ENCODE measurements at places on chromosomes 5 and 9.
A peak's percentile ranks its signal among the peaks of the same experiment; 100 is the strongest.

DNA sequence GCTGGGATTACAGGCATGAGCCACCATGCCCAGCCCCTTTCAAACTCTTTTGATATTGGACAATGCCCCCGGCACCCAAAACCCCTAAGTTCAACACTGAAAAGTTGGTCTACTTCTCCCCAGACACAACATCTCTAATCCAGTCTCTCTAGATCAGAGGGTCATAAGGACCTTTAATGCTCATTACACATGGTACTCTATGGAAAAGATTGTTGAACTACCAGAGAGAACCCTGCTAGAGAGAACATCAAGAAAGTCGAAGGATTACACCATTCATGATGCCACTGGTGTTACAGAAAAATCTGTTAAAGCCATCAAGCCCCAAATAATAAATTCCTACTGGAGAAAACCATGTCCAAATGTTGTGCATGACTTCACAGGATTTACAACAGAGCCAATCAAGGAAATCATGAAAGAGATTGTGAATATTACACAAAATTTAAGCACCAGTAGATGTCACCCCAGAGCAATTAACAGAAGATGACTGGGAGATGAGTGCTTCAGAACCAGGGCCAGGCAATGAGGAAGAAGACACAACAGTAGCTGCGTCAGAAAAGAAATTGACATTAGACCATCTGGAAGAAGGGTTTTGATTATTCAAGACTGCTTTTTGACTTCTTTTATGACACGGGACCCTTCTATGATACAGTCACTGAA is 28.3 kb upstream of the NIPAL4 start:
- DNase-seq = no peak

- DNase-seq = no peak
Measured at GRCh38 chr9:100669968-100670367, 92.1 kb downstream of the CAVIN4 start.

- DNase-seq = no peak
Measured at GRCh38 chr5:98975682-98976407, 47.0 kb upstream of the CHD1 start.

GRCh38 chr9:97459326-97459725 is 42.1 kb upstream of the TMOD1 start:
- no peak for DNase-seq

DNA sequence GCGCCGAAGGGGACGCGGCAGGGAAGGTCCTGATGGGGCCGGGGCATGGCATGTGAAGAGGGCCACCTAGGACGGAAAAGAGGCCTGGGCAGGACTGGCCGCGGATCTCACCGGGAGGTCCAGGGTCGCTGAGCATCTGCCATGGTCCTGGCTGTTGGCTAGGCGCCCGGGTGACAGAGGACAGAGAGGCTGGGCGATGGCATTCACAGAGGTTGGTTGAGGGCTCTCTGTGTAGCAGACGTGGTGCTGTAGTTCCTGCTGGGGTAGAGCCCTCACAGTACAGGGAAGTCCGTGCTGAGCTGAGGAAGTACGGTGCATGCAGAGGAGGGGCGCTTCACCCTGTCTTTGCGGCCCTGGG is 427 bp downstream of the PCYOX1L start:
- no peak for DNase-seq

DNA sequence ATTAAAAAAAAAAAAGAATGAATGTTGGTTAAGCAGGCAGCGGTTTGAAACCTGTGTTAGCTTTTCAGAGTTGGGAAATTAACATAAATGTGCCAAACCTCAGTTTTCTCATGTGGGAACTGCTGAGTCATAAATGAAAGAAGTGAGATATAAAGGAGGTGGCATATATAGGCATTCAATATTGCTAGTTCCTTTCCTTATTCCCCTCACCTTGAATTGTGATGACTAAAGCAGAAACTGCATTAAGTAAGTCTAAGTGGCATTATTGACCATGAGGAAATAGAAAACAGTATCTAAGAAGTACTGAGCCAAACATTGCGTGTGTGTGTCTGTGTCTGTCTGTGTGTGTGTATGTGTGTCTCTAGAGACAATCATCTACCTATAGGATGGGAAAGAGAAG is 691.2 kb downstream of the TLR4 start:
- DNase-seq = no peak

DNA sequence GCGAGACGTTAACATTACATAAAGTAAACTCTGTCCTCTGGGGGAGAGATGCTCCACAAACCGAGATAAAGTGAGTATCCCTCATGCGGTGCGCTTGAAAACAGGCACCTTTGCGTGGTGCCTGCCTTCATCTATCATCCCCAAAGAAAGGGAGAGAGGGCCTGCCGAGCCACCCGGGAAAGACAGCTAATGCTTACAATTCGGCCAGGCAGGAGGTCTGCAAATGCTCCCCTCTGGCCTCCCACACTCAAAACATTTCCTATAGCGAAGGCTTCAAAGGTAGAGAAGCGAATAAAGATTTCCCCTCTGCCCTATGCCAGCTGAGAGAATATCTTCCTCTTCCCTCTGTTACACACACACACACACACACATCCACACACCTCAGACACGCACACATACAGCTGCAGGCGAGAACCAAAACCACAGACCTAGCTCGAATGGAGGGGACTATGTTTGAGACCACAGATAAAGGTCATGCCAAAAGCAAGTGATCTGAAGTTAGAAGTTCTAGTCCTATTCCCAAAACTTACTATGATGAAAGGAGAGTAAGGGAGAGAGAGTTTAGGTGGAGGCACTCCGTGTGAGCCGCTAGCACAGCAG is 132.8 kb downstream of the CRB2 start:
- DNase-seq = no peak

DNA sequence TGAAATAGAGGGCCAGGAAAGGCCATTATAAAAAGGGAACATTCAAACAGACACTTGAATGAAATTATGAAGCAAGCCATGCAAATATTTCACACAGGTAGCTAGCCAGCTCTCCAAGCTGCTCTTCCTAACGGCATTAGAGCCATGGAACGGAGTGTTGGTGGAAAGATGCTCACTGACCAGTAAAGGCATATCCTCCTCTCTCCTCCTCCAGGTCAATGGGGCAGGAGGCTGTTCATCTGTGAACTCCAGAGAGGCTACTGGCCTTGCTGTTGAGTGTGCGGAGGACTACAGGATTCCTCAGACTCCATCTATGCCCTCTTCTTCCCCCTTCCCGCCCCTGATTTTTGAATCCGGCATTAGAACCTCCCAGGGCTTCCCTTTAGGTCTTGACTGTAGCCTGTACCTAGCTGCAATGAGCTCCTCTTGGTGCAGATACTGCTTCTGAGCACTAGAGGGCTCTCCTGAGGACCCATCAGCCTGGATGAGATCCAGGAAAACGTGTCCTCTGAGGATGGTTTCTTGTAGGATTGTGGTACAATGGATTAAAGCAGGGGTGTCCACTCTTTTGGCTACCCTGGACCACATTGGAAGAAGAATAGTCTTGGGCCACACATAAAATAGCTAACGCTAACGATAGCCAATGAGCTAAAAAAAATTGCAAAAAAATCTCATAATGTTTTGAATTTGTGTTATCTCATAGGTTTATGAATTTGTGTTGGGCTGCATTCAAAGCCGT is 162.2 kb downstream of the SREK1 start:
- DNase-seq = peak; percentile 16

DNA sequence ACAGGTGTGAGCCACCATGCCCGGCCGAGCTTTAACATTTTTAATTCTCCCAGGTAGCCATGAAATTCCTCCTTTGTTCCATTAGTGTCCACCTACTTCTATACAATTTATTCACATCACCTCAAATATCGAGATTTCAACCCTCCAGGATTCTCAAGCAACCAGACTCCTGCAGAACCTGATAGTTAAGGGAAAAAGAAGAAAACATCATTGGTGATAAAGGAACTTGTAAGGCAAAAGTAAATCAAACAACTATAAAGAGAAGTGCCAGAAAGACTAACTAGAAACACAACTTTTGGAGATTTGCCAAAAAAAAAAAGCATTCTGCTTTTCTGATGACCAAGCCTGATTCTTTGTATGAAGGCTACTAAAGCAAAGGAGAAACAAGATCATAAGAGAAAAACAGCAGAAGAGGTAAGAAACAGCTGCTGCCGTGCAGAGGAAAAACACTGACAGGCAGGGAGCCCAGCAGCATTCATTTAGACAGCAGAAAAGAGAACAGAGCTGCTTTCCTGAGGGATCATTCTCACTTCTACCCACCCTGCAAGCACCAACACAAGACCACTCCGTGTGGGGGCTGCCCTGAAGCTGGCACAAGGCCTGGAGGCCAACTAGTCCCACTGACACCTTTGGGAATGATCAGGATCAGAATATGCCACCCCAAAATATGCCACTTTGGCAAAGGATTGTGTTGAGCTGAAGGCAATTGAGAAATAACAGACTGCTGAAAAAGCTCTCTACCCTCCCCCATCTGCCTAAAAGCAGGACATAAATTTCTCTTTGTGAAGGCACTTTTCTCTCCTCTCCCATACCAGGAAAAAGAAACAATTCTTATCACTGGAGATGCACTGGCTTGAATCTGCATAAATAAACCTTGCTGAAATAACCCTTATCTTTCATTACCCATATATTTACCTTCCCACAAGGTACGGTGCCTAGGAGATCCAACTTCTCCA is 75.1 kb downstream of the ALDH7A1 start:
- DNase-seq = no peak

GRCh38 chr5:11182441-11183080 is 421.5 kb upstream of the DAP start:
- peak; percentile 34 for DNase-seq

DNA sequence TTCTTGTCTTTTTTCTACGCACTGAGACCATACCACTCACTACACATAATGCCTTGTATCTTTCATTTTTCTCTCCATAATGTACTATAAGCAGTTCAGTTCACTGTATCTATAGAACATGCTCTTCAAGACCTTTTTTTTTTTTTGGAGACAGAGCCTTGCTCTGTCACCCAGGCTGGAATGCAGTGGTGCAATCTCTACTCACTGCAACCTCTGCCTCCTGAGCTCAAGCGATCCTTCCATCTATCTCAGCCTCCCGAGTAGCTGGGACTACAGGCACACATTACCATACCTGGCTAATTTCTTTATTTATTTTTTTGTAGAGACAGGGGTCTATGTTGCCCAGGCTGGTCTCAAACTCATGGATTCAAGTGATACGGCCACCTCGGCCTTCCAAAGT is 208.7 kb downstream of the FANCC start:
- DNase-seq = no peak
